ENCODE measurements at places on chromosomes 4 and X.

DNA sequence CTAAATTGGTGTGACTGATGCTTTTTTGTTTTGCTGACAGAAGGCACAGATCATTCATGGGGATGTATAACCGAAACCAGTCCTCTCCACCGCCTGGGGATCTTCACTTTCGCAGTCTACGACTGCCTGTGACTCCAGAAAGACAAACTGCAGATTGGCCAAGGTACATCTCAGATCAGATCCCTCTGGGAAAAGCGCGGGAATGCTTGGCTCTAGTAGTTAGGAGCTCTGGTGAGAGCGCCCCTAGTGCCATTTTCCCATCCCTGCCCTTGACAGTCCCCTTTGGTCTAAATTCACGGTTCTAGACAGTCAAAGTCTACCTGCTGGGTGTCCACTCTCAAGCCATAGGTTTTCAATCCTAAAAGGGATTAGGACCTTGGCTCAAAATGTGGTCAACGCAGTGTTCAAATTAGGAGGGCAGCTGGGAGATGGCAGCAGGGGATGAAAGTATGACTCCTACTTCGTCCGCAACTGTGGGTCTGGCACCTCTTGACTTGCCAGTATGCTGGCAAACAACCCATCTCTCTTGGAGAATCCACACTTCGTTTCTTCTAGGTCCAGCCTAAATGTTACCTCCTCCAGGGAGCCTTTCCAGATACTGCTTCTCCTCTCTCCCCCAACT, 6.9 kb upstream of the HAND2 start:
- H3K4me1 ChIP-seq = no peaks in the 10 kb centered on the region
- H3K4me3 ChIP-seq = no peak overlapping the region
- no peak for DNase-seq
- H3K36me3 ChIP-seq = no peaks in the 10 kb centered on the region

DNA sequence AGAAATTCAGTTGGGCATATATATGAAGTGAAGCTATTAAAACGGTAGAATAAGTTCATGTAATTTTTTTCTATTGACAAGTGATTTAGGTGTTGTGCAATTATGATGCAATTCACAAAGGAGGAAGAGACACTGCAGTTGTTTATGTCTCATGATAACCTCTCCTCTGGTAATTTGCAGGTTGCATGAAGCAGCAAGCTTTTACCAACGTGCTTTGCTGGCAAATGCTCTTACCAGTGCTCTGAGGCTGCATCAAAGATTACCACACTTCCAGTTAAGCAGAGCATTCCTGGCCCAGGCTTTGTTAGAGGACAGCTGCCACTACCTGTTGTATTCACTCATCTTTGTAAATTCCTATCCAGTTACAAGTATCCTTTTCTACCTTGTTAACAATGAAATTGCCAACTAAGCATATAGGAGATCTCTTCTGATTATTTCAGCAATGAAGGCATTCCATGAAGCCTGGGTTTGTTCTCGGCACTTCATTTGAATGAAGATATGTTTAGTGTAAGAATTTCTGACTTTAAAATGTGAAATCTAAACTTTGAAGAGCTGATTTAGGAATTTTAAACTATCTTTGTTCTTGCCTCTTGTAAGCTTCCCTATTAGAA, 3.9 kb downstream of the TMEM33 start:
- no peak overlapping the region for H3K27ac ChIP-seq
- peaks cover 17% of the 10 kb centered on the region for H3K36me3 ChIP-seq
- DNase-seq = no peak
- H3K27me3 ChIP-seq = no peaks in the 10 kb centered on the region

- H3K27me3 ChIP-seq = no peaks in the 10 kb centered on the region
- H3K27ac ChIP-seq = no peak overlapping the region
- H3K36me3 ChIP-seq = no peaks in the 10 kb centered on the region
- DNase-seq = no peak
- H3K4me1 ChIP-seq = no peaks in the 10 kb centered on the region
These were observed 132.6 kb upstream of the ANK2 start for GRCh38 chr4:112916868-112917267.

DNA sequence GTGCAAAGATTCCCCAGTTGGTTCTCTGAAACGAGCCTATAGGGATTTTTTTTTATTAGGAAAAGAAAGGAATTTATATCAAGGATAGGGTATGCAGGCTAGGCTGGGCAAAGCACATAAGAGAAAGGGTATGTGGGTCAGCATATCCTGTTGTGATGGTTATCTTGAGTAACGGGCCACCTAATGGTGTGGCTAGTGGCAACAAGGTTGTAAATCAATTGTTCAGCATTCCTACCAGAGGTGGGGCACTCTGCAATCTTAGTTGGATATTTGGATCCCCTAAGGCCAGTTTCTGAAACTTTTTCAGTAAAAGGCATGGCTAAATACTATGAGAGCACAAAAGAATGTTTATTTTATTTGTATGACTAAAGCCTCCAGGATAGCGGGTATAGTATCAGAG, 42.7 kb downstream of the DCAF12L1 start:
- no peaks in the 10 kb centered on the region for H3K27me3 ChIP-seq
- no peaks in the 10 kb centered on the region for H3K36me3 ChIP-seq
- H3K27ac ChIP-seq = no peak overlapping the region
- no peak for DNase-seq
- no peak overlapping the region for H3K4me3 ChIP-seq

GRCh38 chrX:96438803-96439202, 245.8 kb upstream of the DIAPH2 start:
- H3K27ac ChIP-seq = no peak overlapping the region
- no peak for DNase-seq

- no peaks in the 10 kb centered on the region for H3K36me3 ChIP-seq
- H3K27ac ChIP-seq = no peak overlapping the region
- no peaks in the 10 kb centered on the region for H3K4me1 ChIP-seq
- DNase-seq = no peak
- no peaks in the 10 kb centered on the region for H3K27me3 ChIP-seq
- no peak overlapping the region for H3K4me3 ChIP-seq
These were observed 739.2 kb downstream of the KCTD8 start for GRCh38 chr4:43709443-43709842.

DNA sequence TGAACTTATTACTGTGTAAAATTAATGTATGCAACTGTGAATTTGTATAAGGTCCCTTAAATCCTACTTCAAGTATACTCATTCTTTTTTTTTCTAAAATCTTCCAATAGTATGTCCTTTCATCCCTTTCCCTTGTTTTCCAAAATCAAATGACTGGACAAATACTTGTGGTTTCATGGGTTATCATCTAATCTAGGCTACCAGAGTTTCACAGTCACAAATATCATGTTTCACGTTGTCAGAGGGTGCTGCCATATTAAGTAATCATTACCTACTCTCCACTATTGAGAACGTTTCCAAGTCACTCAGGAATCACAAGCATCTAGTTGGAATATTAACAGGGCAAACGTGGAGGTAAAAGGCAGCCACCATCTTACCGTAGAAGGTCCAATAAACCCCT, 1235.0 kb upstream of the TENM3 start:
- no peak for DNase-seq
- no peaks in the 10 kb centered on the region for H3K4me1 ChIP-seq
- H3K36me3 ChIP-seq = no peaks in the 10 kb centered on the region
- no peaks in the 10 kb centered on the region for H3K27me3 ChIP-seq
- H3K27ac ChIP-seq = no peak overlapping the region

- H3K36me3 ChIP-seq = no peaks in the 10 kb centered on the region
- no peak overlapping the region for H3K4me3 ChIP-seq
- no peak for DNase-seq
- no peak overlapping the region for H3K27ac ChIP-seq
- no peaks in the 10 kb centered on the region for H3K27me3 ChIP-seq
These were observed 22.4 kb downstream of the TMEM33 start for GRCh38 chr4:41957634-41958033.

DNA sequence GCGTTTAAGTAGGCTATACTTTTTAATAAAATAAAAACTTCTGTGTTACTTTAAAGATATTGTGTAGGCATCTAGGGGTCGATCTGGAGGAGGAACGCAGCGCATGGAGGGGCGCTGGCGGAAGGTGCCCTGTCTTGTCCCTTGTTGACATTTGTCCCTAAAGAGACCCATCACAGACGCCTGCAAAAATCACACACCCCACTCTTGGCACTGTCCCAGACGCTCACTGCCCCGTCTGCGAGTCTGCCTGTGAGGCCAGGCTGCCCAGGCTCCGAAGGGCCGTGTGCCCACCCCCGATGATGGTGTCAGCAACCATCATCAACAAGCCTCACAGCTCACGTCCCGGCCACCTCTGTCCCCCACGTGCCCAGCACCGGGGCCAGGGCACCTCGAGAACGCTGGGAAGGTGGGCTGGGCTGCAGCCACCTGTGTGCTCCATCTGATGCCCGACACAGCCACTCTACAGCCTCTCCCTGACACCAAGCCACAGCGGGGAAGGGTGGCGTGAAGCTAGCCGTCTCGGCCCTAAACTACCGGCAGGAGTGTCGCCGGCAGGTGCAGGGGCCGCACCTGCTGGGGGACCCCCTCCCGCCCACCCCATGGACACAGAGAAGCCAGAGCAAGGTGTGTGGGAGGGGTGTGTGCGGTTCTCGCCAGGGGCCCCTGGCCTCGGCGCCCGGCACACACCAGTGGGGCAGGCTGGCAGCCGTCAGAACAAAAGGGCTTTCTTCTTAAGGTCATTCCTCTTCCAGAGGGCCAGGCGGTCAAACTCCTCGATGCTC, 26.8 kb upstream of the AFAP1 start:
- peaks cover 4% of the 10 kb centered on the region for H3K27me3 ChIP-seq
- H3K36me3 ChIP-seq = no peaks in the 10 kb centered on the region
- no peak overlapping the region for H3K27ac ChIP-seq

DNA sequence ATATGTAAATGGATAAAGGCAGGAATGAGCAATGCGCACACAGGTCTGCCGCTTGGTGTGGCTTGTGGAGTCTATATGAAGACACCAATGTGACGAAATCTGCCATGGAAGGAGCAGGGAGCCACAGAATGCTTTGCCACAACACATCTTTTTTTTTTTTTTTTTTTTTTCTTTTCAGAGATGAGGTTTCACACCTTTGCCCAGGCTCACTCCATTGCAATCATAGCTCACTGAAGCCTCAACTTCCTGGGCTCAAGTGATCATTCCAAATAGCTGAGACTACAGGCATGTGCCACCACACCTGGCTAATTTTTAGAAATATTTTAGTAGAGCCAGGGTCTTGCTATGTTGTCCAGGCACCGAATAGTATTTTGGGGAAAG, 17.4 kb upstream of the SLC34A2 start:
- H3K4me3 ChIP-seq = no peak overlapping the region
- H3K4me1 ChIP-seq = no peaks in the 10 kb centered on the region
- H3K36me3 ChIP-seq = no peaks in the 10 kb centered on the region
- no peak for DNase-seq

- H3K27ac ChIP-seq = no peak overlapping the region
- H3K27me3 ChIP-seq = peaks cover 3% of the 10 kb centered on the region
- H3K36me3 ChIP-seq = no peaks in the 10 kb centered on the region
- no peaks in the 10 kb centered on the region for H3K4me1 ChIP-seq
- no peak for DNase-seq
These were observed 77.9 kb downstream of the EGF start for GRCh38 chr4:109990261-109991257.

GRCh38 chrX:153827903-153828302, 2.4 kb downstream of the PDZD4 start:
- no peaks in the 10 kb centered on the region for H3K36me3 ChIP-seq
- peaks cover 10% of the 10 kb centered on the region for H3K27me3 ChIP-seq
- no peak overlapping the region for H3K4me3 ChIP-seq
- H3K27ac ChIP-seq = no peak overlapping the region

Data from T-cell (primary cell).